GM19239 (cell line): ENCODE measurements at places on chromosomes 13 and 19.

DNA sequence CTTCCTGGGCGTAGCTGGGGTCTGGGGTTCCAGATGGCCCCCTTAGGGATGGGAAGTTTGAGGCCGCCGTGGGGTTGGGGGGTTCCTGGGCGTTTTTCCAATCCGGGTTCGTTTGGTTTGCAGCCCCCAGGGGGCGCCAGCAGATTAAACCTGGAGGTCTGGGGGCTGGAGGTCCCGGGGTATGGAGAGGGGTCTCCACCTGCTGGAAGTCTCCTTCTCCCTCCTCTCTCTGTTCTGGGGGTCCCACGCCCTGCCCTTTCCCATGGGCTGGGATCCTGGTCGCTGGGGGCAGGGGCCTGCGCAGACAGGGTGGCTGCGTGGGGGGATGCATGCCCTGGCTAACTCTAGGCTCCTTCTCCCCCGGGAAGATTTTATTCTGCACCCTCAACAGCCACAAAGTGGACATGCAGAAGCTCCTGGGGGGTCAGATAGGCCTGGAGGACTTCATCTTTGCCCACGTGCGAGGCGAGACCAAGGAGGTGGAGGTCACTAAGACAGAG, 899 bp downstream of the GIPC3 start:
- DNase-seq = no peak

- no peak for DNase-seq
These were observed 1705.0 kb downstream of the OLFM4 start for GRCh38 chr13:54733639-54734038.

DNA sequence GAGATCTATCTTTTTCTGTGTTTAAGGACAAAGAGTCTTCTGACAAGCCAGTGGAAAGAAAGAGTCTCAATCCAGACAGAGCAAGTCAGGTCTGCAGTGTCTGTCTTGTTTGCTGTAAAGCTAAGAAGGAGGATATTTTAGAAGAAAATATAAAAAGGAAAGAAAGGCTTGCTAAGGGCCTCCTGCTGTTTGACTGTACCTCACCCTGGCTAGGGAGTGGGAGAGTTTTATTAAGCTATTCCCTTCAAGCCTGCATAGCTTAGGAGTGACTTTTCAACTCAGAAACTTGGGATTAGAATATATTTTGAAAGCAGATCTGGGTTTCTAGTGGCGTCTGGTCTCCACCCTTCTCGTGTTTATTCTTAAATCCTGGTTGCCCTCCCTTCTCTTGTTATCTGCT, 460.0 kb downstream of the COG6 start:
- DNase-seq = no peak

GRCh38 chr13:50017819-50018218, 2.6 kb downstream of the KCNRG start:
- DNase-seq = no peak

DNA sequence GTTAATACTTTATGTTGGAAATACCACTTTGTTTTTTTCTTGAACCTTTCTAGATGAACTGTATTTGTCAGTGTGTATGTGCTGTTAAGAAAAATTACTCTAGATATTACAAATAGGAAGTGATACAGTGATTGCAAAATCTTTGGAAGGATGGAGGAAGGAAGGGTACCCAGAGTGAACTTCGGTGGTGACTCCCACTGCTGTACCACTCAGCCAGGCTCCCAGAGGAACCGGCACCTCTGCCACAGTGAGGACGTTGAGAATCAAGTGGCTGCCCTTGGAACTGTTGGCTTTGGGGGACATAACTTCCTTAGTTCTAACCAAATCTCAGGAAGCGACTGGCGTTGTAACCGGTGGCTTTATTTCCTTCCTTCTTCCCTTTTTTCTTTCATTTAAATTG, 184.7 kb downstream of the PCCA start:
- DNase-seq = no peak

DNA sequence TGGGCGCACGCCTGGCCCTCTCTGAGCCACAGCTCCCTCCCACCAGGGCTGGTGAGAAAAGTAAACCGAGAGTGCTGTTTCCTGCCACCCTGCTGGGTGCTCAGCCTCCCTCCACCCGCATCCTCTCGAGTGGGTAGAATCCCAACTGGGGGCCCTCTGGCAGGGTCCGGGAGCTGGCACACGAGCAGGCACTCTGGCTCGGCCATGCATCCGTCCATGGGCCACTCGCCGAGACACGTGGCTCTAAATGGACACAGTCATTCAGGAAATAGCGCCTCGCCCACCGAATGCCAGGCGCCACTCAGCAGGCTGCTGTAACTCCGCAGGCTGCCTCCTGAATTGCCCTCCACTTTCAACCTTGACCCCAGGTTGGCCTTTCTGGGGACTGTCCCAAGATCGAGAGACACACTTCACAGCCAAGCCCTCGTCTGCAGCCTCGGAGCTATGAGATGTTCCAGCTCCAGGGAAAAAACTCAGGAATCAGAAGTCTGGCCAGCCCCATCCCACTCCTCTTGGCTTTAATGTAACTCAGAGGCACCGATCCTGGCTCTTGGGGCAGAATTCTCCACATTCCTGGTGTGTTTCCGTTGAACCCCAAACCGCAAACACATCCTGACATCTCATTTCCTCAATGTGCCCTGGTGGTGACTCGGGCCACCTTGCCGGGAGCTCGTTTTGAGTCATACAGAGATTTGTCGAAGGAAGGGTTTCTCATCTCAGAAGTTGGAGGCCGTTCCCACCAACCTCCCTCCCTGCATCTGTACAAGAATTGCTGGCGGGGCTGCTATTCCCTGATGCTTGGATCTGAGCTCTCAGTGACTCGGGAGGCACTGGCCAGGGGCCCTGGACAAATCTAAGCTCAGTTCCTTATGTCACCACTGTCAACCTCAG, 14.1 kb downstream of the KLF2 start:
- peak; percentile 69 for DNase-seq

DNA sequence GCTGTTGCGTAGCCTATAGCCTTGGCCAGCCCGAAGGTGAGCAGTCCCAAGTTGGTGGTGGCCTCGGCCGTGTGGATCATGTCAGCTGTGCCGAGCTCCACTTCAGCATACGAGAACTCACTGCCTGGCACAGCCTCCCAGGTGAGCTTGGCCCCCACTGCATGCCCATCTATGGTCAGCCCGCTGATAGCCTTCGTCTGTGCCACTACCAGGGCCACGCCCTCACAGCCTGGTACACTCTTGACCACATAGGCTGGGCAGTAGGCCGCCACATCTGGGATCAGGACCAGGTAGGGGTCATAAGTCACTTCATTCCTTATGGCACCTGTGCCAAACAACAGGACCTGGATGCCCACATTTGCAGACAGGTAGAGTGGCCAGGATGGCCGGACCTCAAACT, 7.4 kb downstream of the FCGBP start:
- DNase-seq = no peak

- no peak for DNase-seq
These were observed 204.1 kb downstream of the MYO16 start for GRCh38 chr13:108833531-108833930.

DNA sequence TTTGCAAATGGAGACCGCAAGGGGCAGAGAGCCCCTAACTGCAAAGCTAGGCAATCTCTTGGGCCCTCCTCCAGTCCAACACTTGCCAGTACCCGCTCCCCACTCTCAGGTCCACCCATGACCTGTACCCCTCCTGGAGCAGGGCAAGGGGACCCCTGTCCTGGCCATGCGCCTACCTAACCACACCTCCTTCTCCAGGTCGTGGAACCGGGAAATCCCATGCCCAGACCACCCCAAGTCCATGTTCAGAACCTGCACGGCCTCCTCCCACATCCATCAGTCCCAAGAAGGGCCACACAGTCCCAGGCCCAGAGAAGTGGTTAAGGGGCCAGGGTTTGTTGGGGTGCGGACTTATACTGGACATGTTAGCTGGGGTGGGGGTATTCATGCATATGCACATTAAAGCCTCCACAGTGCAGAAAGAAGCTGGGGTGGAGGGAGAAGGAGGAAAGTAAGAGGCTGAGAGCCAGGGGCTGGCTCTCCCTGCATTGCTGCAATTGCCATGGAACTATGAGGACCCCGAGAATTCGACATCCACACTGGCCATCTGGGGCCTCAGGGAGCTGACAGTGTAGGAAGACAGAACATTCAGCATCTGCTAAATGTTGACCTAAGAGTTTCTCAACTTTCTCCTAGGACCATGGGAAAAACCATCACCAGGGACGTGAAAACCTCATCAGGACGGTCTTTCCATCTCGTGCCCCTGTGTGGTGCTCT, 39.0 kb downstream of the HSPH1 start:
- no peak for DNase-seq

GRCh38 chr19:58560007-58560887, 1.8 kb upstream of the UBE2M start:
- no peak for DNase-seq

DNA sequence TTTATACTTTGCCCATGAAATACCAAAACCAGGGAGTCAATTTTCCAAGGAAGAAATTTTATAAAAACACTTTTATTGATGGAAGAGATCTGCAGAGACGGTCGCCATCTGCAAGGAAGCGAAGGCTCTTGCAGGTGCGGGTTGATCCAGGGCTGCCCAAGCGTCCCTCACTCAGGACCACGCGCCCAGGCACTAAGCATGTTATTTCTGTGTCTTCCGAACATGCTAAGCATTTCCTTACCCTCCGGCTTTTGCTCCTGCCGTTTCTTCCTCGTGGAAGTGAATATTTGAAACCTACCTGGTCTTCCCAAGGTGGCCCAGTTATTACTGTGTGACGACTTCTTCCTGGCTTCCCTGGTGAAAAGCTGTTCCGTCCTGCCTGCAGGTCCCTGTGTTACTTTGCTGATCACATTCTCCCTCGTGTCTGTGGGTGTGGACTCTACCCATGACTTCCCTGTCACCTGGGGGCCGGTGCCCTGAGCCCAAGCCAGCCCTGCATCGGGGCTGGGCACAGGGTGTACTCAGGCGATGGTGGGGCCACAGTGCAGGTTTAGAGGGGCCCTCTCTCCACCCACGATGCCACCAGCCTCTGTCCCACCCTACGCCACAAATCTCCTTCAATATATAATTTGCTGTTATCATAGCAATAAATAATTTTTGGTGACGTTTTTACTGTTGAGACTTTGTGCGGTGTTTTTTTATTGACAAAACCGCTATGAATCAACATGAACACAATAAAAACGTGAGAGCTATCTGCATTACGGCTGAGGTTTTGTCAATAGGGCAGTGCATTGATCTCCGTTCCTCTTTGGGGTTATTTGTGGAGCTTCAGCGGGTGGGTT, 119.4 kb downstream of the URI1 start:
- no peak for DNase-seq

- DNase-seq = no peak
These were observed 1158.0 kb upstream of the SPRY2 start for GRCh38 chr13:81498969-81499368.

- no peak for DNase-seq
These were observed 140.9 kb downstream of the KCNRG start for GRCh38 chr13:50156140-50156539.

GRCh38 chr13:24134757-24135156, 25.8 kb upstream of the SPATA13 start:
- DNase-seq = no peak

- DNase-seq = no peak
These were observed 43.1 kb downstream of the ZMYM2 start for GRCh38 chr13:20001366-20002190.
